Bone marrow (tissue), 2 donors: ENCODE measurements at places on chromosomes 3 and 15.

DNA sequence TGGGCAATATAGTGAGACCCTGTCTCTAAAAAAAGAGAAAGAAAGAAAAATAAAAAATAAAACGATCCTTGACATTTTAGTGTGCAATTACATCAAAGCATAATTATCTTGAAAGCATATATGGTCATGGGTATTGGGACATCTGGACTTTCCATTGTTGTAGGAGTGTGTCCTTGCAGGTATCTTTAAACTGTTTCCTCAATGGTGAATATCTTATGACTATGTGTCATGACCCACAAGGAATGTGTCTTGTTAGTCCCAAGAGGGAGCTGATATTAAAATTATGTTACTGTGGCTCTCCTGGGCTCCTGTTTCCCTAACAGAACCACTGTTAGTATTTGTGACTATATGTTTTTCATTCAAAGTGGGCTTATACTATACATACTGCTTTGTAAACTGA, 26.6 kb downstream of the EIF1B start:
- no peak for DNase-seq

DNA sequence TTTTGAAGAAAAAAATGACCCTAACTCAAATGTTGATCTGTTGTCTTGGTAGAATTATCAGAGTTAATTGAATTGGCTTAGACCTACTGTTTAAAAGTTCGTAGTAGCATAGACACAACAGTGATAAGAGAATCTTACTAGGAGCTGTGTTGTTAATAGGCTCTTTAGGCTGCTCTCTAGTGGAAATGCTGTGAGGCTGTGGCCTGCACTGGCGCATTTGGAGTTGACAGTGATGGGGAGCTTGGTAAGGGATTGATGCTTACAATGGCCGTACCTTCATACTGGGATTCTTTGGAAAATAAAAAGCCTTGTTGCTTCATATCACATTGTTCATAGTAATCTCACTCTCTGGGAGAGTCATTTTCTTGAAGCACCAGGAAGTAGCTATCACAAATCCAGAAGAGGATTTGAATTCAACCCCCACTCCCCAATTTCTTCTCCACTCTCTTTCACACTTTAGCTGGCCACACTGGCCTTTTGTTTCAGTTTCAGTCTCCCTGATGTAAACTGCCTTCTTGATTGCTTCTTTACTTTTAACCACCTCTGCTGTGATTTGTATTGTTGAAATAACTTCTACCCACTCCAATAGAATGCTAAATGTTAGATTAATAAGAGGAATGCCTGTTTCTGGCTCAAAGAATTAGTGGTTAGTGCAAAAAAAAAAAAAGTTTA, 56.6 kb downstream of the CEP63 start:
- DNase-seq = no peak

DNA sequence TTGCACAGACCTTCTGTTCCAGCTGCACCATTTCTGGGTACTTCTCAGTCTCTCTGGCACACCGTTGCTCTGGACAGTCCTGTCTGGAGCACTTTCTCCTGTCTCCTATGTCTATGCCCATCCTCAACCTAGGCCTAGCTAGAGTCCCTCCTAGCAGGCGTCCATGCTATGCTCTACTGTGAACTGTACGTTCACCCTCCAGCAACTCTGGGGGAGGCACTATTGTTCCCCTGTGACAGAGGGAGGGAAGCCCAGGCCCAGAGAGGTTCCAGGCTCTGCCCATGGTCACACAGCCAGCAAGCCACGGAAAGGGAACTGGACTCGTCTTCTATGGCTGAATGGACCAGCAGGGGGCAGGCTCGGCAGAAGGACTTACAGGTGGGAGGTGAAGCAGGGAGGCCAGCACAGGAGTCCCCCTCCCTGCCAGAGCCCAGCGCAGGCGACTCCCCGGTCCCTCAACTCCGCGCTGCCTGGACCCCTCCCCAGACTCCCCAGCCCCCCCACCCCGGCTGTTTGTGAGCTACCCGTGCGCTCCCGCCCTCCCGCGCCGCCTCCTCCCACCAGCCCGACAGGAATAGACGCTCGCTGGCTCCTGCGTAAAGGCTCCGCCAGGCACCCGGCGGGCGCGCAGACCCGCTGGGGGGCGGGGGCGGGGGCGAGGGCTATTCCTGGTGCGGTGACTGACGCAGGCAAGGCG, 1.7 kb upstream of the LINGO1 start:
- no peak for DNase-seq

- no peak for DNase-seq
Measured at GRCh38 chr3:128383316-128384235, 83.1 kb downstream of the DNAJB8 start.

GRCh38 chr3:48564022-48564421, 441 bp upstream of the UCN2 start:
- no peak for DNase-seq

GRCh38 chr3:32082721-32083120, 23.7 kb upstream of the GPD1L start:
- DNase-seq = no peak

GRCh38 chr15:77525400-77525811, 104.7 kb downstream of the HMG20A start:
- DNase-seq = no peak

- no peak for DNase-seq
Measured at GRCh38 chr3:48614044-48614443, 4.6 kb upstream of the UQCRC1 start.

DNA sequence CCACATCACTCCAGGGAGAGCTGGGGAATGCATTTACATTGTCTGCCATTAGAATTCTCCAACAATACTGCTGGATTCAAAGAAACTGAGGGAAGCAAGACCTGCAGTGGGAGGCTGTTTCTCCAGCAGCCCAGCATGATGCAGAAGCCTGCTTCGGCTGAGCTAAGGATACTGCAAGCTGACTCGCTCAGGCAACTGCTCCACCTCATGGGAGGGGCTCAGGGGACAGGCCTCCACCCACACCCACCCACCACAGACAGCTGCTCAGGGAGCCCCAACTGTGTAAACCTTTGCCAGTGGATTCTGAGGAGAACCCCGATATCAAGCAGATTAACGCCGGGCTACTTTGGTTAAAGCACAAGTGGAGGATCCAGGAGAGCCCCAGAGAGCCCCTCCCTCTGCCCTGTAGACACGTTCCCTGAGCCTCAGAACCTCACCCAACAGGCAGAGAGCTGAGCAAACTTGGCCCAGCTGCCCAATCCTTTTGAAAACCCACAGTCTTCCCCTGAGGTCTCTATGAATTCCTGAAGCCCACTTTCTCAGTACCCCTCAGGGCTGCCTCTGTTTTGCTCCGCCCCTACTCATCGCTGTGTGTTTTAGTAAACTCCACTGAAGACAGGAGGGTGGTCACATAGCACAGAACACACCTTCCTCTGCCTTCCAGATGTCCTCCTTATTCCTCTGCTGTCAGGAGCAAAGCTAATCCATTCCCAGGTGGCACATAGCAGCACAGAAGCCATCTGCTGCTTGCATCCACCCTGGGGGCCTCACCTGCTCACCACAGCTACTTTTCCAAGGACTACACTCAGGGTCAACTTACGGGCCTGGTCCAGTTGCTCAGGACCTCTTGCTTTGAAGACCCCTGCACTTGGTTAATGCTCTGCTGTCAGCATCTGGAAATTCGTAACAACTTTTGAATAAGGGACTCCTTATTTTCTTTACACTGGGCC, 269.0 kb downstream of the ABHD5 start:
- DNase-seq = no peak

DNA sequence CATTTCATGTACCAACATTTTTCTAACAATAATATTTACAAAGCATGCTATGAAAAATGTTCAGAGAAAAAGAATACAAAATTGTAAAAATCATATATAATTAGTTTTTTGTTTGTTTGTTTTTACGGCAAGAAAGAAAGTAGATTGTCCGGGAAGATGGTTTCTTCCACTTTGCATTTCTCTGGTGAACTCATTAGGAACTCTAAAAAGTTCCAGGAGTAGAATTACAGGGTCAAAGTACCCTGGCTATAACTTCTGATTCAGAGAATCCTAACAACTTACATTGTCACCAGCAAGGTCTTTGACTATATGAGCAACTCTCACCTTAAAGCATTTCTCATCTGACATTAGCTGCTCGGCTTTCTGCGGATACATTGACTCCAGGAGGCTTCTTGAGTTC, 196.7 kb downstream of the PDE8A start:
- DNase-seq = no peak

DNA sequence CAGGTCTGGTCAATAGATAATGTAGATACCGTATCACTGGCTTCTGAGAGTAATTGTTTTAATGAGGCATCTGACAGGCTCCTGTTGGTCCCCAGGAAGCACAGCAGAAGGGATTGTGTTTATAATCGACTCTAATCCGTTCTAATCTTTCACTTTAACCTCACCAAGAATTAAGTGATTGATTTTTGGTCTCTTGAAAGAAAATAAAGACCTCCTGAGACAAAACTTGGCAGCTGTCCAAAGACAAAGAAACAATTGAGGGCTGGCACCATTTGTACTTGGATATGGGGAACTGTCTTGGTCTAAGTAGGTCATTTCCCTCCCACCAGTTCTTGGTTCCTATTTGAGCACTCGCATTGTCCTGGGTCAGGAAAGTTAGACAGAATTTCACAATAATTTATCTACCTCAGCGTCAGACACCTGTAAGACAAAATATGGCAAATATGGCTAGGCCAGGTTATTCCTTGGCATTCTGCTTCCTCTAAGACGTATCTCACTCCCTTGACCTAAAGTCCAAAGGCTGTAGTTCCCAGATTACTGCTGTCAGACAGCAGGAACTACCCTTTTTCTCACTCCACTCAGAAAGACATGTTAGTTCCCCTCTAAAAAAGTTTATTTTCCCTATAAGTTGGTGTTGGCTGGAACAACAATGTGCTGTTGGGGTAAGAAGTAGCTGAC, 22.7 kb upstream of the CD96 start:
- DNase-seq = no peak

- no peak for DNase-seq
Measured at GRCh38 chr3:177731644-177732268, 534.5 kb upstream of the TBL1XR1 start.

DNA sequence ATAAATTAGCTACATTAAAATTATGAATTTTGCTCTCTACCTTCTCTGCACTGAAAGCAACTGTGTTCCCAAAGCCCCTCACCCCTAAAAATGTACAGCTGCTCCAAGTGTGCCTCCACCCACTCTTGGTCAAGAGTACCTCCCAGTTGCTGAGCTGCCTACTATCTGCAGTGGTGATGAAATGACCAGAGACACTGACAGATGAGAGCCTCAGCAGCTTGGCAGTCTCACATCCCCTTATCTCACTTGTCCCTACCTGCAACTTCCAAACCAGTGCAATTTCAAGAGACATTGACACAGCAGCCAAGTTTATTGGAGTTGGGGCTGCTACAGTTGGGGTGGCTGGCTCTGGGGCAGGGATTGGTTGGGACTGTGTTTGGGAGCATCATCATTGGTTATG, 52.2 kb upstream of the COL6A5 start:
- no peak for DNase-seq

DNA sequence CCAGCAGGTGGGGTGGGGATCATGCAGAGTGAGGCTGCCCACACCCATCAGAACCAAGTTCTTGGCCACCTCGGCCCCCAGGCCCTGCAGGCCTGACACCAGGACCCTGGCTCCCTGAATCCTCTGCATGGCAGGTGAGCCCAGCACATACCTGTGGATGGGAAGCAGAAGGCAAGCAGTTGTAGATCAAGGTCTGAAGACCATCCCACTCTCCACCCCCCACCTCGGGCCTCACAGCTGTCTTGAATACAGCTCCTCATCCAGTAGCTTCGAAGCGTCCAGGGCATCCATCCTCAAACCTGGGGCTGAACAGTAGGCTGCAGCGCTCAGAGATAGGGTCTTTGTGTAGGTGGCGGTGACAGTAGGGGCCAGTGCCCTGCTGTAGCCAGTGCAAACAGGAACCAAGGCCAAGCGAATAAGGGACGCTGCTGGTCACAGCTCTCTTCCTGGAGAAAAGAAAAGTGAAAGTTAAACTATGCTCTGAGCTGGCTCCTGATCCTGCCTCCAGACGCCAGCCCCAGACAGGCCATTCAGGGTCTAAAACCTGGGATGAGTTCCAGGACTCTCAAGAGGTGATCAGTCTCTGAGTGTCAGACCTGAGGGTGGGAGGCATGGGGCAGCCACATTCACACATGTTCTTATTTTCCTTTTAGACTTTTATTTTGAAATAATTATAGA, at the start of gene UBA7:
TSS of gene UBA7 (minus strand) at position 457 of the 678 bp plus-strand sequence. CDS start at position 291, 166 bp downstream.
- DNase-seq = peak; percentile 73

DNA sequence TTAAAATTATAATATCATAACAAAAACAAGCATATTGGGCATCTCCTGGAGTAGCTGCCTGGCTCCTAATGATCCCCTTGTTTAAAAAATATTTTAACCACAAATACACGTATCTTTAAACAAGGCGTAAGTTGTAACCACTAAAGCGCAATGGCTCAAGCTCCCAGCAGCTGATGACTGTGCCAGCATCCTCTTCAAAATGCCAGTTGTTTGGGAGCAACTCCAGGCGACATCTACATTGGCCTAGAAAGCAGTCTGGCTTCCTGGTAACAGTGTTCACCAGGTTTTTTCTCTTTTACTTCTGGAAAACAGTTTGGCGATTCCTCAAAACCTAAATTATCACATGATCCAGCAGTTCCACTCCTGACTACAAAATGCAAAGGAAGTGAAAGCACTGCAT, 13.8 kb downstream of the PCOLCE2 start:
- DNase-seq = no peak

- DNase-seq = no peak
Measured at GRCh38 chr15:96321639-96322535, 8.6 kb upstream of the NR2F2 start.

DNA sequence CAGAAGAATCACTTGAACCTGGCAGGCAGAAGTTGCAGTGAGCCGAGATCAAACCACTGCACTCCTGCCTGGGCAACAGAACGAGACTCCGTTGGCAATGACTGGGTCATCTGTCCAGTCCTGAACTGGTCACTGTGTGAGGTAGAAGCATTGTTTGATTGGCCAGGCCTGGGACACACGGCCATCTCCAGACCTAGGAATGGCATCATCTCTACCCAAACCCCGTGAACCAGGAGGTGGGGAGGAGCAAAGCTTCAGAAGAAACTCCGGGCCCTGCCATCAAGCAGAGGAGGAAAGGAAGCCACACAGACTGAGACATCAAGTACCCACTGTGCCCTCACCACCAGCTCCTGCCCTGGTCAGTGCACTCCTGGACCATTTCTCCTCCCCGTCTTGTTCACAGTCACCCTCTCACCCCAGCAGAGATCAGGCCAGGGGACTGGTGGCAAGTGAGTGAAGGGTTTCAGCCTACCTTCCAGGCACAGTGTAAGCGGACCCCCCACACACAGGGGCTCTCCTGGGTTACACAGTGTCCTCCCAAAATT, 31.6 kb downstream of the GOLGA6L2 start:
- no peak for DNase-seq

- no peak for DNase-seq
Measured at GRCh38 chr3:36926292-36926897, 18.5 kb downstream of the TRANK1 start.
